ENCODE measurements at places on chromosomes 13 and 19. TPM values are rescaled to one million over a fixed set of nuclear protein-coding genes. Genes with fewer than 3 reads are reported as not detected.

GRCh38 chr13:112870051-112870331 lies 99.0 kb upstream of the MCF2L start:
- no peak for DNase-seq

DNA sequence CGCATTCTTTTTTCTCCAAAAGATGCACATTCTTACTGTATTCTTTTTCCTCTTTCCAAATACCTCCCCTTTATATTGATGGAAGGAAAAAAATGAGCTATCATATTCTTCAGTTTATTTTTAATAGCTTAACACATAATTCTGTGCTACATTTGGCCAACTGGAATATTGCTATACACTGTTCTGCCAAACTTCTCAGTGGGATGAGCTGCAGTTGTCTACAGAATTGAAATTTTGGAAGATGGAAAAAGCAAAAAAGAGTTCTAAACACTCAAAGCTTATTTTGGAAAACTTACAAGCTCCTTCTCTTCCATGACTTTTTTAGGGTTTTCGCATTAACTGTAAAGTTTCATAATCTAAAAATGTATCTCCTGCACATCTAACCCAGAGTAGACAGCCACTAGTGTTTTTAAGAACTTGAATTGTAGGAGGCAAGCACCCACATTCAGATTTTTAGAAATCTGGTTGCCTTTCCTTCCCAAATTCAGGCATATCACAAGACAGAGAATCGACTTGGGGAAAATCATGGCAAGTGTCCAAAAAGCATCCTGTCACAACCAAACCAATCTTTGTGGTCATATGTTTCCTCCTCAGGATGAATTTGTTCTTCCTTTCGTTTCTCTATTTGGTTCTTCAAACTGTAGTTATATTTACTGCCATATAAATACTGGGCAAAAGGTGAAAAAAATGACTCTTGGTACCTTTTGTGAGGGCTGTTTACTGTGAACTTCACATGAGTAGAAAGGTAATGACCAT lies 111.4 kb upstream of the FRY start:
- DNase-seq: no peak

- DNase-seq: peak; percentile 98
Measured at GRCh38 chr19:54266133-54266532, 9.1 kb upstream of the LILRB5 start.

GRCh38 chr19:15108145-15108844 lies 1.1 kb downstream of the SYDE1 start:
- peak; percentile 55 for DNase-seq

GRCh38 chr13:49895826-49896225 lies 40.3 kb downstream of the SPRYD7 start:
- DNase-seq: no peak

The ZBTB32 gene
- not detected for total RNA-seq

The NTF4 gene
- total RNA-seq: 0.94 TPM

The TMED1 gene
- 37.2 TPM for total RNA-seq
